ENCODE measurements at places on chromosomes 13 and 19.

GRCh38 chr19:31641591-31641990 lies 292.4 kb upstream of the TSHZ3 start:
- DNase-seq, result no peak

GRCh38 chr19:12293777-12294248 lies 870 bp downstream of the ZNF44 start:
- peak; percentile 11 for DNase-seq

GRCh38 chr13:112450904-112451240 lies 74.7 kb downstream of the SPACA7 start:
- DNase-seq, result no peak

GRCh38 chr19:50255115-50255514 lies 51.7 kb downstream of the MYH14 start:
- DNase-seq, result no peak

GRCh38 chr13:58190577-58190976 lies 559.0 kb downstream of the PCDH17 start:
- DNase-seq, result no peak

DNA sequence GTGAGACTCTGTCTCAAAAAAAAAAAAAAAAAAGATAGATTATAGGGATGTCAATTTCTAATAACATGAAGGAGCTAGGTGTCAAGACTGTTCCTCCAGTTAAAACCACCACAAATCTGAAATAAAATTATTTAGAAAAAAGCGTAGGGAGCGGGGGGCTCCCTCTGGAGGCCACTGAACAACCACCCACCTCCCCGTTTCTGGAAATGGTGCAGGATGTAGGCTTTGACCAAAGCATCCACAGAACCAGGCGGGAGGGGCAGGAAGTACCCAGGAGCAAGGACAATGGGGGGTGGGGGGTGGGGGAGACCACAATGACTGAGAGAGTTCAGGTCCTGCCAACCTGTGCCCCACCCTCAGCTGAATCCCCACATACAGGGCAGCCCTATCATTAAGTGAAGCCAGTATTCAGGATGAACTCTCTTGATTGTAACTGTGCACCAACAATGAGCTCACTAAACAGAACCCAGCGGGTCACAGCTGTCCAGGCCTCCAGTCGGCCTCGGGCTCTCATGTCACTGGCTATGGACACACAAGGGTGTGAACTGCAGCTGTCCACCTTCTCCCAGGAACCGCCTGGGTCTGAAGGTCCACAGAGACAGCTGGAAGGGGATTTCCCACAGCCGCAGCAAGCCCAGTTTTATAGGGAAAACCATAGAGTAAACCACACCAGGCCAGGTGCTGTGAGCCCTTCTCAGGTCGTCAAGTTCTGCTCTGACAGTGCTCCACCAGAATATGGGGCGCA lies 6.6 kb downstream of the ZSCAN18 start:
- no peak for DNase-seq

DNA sequence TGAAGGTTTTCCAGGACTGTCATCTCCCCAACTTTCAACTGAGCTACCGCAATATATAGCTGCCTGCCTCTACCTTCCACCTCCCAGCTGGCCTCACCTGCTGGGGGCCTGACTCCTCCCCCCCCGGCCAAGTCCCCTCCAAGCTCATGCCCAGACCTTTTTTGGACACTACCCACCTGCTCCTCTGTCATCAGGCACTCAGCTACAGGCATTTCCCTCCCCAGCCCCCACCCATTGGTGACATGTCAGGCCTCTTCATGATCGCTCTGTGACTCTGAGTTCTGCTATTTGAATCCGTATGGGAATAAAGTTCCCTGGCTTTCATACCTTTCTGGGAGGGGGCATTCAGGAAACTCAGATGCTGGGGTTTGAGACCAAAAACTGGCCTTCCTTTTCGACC lies 1.8 kb downstream of the PRKACA start:
- no peak for DNase-seq
